Stimulated activated CD8-positive, alpha-beta memory T cell treated with anti-CD3 and anti-CD28 coated beads, Interleukin-4, amount 100 ng/mL, for 1 hour (primary cell): ENCODE measurements at places on chromosomes 5 and 9.

GRCh38 chr5:1966461-1966860 is 83.7 kb upstream of the IRX4 start:
- DNase-seq: no peak

- DNase-seq: no peak
These were observed 1.2 kb downstream of the CDC14B start for GRCh38 chr9:96618209-96619123.

DNA sequence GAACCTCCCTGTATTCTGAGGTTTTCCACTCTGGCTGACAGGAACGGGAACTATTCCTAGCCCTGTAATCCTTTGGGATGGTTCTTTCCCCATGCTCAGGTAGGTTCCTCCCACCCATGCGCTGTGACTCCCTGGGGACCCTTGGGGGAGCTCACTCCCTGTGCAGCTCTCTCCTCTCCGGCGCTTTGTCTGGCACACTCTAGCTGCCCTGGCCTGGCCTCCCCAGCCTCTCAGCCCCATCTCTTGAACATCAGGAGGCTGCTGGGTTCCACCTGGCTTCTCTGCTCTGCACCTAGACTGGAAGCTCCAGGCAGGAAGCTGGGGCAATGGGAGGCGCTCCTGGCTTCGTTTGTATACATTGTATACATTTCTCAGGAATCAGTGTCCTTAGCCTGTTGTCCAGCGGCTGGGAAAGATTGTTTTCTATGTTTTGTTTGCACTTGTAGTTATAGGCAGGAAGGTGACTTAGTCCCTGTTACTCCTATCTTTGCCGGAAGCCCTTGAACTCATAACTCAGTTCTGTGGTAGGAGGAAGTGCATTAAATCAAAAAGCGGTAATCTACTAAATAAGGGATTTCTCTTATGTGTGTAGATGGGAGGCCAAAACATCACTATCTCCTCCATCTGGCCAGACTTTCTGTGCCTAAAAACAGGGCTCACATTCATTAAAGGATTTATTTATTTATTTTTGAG is 20.4 kb downstream of the SLC25A25 start:
- no peak for DNase-seq

- DNase-seq: no peak
These were observed 214.1 kb upstream of the MEF2C start for GRCh38 chr5:89097103-89097502.

DNA sequence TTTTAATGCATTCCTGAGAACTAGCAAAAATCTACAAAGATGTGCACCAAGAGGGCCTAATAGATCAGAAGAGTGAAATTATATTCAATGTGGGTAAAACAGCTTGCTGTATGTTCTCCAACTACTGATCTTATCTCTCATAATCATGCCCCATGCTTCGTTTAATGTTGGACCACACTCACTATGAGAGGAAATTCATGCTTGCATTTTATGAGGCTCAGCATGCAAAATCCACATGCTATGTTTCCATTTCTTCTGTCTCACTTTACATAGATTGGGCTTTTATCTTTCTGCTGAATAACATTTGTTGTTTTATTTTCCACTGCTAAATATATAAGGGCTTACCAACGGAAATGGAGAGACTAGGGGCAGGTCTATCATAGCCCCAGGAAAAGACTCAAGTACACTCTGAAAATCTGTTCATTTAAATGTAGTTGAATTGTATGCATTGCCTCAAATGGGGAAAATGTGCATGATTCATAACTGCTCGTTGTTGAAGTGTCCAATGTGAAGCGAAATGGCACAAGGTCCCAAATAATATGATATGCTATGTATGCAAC is 474.2 kb downstream of the EFNA5 start:
- DNase-seq: no peak

GRCh38 chr9:88664773-88665172 is 129.8 kb downstream of the NXNL2 start:
- DNase-seq: no peak

- no peak for DNase-seq
These were observed 549.9 kb upstream of the KLF4 start for GRCh38 chr9:108039493-108039892.

DNA sequence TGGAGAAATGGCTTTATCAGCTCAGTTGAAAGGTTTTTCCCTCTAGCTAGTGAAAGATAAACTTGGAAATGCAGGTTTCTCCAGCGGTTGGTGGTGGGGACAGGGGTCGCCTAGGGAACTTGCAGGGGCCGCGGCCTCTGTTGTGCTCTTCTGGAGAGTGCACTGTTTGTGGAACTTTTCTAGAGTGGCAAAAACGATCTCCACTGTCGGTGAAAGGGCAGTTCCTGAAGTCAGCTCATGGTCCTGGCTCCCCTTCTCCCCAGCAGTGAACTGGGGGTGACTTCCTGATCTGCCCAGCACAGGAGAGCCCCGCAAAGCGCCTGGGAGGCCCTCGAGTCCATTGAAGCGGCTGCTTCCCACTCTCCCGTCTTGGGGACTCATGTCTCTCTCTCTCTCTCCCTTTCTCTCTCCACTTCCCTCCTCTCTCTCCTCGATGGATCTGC is 3.2 kb downstream of the IRX1 start:
- no peak for DNase-seq

- DNase-seq: no peak
These were observed 282.6 kb downstream of the SPATA31D1 start for GRCh38 chr9:82271106-82271561.

GRCh38 chr5:11801061-11801460 is 103.2 kb downstream of the CTNND2 start:
- DNase-seq: no peak

GRCh38 chr9:90546200-90546599 is 96.4 kb downstream of the DIRAS2 start:
- no peak for DNase-seq

DNA sequence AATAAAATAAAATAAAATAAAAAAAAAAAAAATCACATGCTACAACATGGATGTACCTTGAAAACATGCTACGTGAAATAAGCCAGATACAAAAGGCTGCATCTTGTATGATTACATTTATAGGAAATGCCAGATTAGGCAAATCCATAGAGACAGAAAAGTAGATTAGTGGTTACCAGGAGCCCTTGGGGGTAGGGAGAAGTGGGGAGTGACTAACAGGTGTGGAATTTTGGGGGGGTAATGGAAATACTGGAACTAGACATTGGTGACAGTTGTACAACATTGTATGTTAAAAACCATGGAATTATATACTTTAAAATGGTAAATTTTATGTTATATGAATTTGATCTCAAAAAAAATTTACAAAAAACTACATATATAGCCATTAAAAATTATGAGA is 47.3 kb downstream of the SLC1A1 start:
- no peak for DNase-seq

- no peak for DNase-seq
These were observed 296.3 kb upstream of the SMARCA2 start for GRCh38 chr9:1718836-1719235.

- DNase-seq: no peak
These were observed 28.8 kb downstream of the AK8 start for GRCh38 chr9:132849185-132849706.

DNA sequence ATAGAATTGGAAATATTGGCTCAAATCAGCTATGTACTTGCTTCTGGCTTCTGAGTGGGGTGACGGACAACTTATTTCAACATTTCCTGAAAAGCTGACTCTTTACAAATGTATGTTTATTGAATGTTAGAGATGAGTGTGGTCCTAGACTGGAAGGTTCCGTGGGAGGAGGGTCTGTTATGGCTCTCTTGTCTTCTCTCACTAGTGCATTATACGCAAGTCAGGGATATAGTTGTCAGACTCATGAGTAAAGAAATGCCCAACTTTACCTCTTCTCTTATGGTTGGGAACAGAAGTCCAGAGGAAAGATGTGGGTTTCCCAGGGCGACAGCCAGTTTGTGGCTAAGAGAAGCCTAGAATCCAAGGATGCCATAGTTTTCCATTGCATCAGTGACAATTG is 839.3 kb upstream of the WWC1 start:
- DNase-seq: no peak

DNA sequence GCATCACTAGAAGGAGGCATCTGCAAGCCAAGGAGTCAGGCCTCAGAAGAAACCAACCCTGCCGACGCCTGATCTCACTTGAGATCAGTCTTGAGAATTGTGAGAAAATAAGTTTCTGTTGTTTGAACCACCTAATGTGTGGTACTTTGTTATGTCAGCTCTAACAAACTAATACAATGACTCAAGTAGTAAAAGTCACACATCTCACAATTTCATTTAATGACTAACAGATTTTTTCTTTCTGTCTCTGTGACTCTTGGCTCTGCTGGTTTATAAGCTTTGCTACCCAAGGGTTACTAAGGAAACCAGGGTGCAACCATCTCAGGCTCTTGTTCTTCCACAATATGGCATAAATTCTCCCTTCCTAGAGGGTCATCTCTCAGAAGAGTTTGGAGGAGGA is 315.8 kb upstream of the GRAMD2B start:
- no peak for DNase-seq

GRCh38 chr5:7751874-7752273 is 99.1 kb downstream of the CFAP90 start:
- DNase-seq: no peak

GRCh38 chr9:128365525-128365924 is 5.6 kb upstream of the URM1 start:
- DNase-seq: no peak

DNA sequence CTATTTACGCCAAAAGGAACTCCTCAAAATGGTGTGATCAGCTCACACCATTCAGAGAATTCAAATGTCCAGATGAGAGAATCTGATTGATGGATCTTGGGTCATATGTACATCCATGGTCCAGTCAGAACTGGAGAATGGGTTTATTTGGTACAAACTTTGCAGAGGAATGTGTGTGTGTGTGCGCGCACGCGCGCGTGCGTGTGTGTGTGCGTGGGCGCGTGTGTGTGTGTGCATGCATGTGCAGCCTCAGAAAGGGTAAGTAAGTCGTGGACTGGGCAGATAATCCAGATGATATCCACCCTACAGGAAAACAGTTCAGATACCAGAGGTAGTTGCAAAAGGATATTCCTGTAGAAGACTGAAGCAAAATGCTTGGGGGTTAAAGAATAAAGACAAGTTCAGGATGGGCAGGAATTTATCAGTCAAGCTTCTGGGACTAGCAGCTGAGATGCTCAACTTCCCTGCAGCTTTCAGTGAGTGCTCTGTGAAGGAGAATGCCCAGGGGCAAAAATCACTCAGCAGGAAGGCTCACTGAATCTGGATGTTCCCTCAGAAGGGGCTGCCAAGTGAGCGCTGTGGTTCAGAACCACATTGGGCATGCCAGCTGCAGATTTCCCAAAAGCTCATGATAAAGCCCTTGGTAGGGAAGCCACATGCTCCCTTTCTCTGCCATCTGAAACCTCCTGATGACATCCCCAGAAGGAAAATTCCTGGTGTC is 440.5 kb upstream of the SGCD start:
- DNase-seq: no peak

GRCh38 chr5:56147106-56147505 is 86.0 kb downstream of the ANKRD55 start:
- DNase-seq: no peak

- DNase-seq: peak; percentile 45
These were observed at the start of gene SPEF2 for GRCh38 chr5:35617435-35618303. Gene SPEF2 (plus strand): TSS chr5:35617863. CDS start chr5:35617998, 135 bp downstream.

DNA sequence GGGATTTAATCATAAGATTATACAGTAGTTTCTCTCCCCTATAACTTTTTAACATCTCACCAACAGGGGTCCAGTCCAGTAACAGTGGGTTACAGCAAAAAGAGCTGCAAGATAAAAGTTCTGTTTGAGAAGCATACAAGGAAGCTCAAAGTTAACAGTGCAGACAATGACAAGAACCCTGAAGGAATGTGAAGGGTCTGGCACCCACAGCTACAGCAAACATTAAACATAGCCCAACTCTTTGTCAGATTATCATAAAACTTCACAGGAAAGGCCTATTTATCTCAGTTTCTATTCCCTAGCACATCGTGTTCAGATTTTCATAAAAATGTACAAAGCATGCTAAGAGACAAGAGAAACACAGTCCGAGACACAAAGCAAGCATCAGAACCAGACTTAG is 309.4 kb downstream of the DIRAS2 start:
- no peak for DNase-seq

DNA sequence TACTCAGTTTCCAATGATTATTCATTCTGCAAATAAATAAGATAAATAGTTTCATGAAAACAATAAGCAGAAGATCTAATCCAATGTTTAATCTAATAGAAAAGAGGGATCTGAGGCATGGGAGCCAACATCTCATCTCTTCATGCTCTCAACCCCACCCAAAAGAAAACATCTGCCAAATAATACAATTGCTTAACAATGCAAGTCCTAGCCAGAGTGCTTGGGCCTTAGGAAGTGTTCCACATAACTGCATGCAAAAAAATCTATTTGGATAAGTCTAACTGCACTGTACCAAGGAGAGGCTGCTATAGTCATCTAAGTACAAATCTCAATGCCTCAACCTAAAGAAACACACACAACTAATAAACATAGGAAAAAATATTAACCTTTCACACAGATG is 606.0 kb downstream of the CDH9 start:
- no peak for DNase-seq

- DNase-seq: no peak
These were observed 135.4 kb upstream of the IER5L start for GRCh38 chr9:129313331-129313955.

DNA sequence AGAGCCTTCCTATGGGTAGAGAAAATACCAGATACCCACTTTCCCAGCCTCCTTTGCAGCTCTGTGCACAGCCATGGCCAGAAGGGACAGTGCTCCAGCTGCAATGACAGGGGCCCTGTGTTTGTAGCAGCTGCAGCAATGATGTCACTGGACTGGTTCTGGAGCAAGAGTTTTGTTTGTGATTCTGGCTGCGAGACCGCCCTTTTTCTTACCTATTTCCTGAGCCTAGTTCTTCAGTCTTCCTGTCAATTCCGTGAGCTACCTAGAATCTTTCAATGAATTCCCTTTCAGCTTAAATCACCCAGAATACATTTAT is 10.0 kb upstream of the BOD1 start:
- DNase-seq: no peak

- peak; percentile 16 for DNase-seq
These were observed at the start of gene CCDC152 for GRCh38 chr5:42756606-42757601. Gene CCDC152 (plus strand): TSS chr5:42756818. CDS start chr5:42759122, 2,304 bp downstream.

DNA sequence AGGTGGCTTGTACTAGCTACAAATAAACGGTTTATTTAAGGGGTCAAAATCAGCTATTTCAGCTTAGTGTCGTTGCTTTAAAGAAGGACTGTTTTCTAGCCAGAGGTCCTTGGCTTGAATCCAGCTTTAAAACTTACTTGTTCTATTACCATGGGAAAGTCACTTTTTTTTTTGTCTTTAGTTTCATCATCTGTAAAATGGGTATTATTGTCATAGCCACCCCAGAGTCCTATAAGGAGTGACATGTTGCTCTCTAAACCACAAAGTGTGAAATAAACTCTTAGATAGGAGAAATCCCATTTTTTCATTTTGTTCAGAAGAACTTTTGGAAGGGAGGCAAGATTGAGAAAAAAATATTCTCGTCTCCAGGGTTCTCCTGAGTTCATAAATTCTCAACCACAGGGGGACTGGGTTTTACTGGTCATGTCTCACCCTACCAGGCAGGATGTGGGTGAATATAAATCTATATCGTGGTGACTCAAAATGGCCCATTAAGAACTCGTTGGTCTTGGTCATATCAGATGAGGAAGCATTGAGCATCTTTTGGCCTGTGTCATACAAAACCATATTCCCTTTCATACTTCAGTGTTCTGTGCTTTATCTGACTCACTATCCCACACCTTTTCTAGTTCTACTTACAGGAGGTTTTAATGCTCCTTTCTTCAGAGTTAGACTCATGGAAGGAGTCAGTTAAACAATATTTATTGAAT is 202.7 kb upstream of the NR3C1 start:
- DNase-seq: no peak
